ENCODE measurements at places on chromosomes 5 and 9.

GRCh38 chr9:76743931-76744330 lies 20.3 kb upstream of the PCA3 start:
- DNase-seq: no peak

- no peak for DNase-seq
Observed at GRCh38 chr5:172492097-172492840, 37.9 kb upstream of the SH3PXD2B start.

GRCh38 chr9:129549684-129550083 lies 71.2 kb downstream of the C9orf50 start:
- DNase-seq: no peak

DNA sequence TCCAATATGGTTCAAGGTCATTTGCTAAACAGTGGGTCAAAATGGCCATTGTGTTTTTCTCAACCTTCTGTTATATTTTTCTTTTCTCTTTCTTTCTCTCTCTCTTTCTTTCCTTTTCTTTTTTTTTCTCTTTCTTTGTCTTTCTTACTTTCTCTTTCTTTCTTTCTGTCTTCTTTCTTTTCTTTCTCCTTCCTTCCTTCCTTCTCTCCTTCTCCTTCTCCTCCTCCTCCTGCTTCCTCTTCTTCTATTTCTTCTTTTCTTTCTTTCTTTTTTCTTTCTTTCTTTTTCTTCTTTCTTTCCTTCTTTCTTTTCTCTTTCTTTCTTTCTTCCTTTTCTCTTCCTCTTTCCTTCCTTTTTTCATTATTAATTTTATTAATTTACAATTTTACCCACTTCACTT lies 619.5 kb downstream of the IRX1 start:
- DNase-seq: no peak

DNA sequence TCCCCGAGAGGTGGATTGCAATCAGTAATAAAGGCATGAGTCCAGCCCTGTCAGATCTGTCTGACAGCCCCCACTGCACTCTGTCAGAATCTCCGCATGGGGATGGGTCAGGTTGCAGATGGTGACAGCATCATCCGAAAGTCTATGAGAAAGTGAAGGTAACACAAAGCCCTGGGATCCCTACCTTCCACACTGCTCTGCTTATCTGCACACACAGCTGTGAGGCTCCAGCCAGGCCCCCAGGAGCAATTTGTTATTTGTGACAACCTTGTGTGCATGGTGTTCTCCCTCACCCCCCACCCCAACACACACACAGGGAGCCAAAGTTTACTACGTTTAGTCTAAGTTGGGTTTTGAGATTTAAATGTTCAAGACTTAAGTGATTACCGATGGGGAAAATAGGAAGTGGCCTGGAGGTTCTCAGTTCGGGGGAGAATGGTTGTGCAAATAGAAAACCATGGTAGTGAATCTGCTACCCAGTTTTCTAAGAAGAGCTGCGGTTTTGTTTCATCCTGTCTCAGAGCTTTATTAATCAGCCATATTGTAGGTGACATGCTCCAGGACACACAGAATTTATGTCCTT lies 92.7 kb downstream of the SV2C start:
- DNase-seq: no peak

DNA sequence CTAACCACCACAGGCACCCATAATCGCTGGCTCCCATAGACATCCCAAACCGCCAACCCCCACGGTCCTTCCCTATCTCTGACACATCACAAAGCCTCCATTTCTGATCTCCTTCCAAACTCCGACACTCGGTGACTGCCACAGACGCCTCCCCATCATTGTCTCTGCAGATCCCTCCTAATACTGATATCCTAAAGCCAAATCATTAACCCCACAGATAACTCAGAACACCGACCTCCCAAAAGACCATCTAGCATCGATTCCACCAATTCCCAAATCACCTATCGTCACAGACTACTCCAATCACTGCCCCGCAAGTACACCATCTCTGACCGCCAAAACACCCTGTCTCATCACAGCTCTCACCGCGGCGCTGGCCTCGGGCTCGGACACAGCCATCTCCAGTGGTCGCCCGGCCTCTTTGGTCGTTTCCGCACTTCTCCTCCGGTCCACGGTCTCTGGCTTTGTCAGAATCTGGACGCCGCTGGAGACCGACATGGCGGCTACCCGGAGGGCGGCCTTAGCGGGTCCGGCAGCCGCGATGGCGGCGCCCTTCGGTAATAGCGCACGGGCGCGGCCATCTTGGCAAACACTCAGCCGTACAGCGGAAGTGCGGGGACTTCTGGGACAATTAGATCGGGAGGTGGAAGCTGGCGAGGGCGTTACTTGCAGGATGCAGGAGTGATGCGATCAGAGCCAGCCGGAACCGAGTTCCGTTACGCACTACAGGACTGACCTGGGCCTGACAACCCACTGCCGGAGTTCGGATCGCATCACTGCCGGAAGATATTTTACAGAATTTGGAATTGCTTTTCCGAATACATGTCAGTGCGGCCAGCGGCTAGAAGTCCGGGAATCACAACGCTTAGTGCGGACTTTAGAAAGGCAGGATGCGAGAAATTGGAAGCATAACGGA lies at the start of gene ZFP37:
ZFP37 (minus strand) TSS at position 534 of the 916 bp plus-strand sequence; CDS start at position 498, 36 bp downstream.
- peak; percentile 98 for DNase-seq

- DNase-seq: no peak
Observed at GRCh38 chr5:81856948-81857928, 106.3 kb upstream of the SSBP2 start.

- DNase-seq: no peak
Observed at GRCh38 chr5:15791859-15792258, 291.9 kb downstream of the FBXL7 start.

GRCh38 chr5:41754857-41755256 lies 115.4 kb downstream of the OXCT1 start:
- DNase-seq: no peak

Measured in T47D (cell line).